ENCODE measurements at places on chromosomes 5 and 9.

DNA sequence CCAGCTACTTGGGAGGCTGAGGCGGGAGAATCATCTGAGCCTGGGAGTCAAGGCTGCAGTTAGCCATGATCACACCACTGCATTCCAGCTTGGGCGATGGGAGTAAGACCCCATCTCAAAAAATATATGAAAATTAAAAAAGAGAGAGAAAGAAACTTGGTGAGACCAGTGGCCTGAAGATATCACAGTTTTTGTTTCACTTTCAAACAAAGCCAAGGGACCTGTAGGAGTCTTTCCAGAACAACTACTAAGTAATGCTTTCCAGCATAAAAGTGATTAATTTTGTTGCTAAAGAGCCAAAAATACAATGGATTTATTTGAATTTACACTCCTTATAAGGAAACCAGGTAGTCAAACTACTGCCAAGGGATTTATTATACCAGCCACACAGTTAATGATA is 23.5 kb downstream of the GKAP1 start:
- no peak for DNase-seq

DNA sequence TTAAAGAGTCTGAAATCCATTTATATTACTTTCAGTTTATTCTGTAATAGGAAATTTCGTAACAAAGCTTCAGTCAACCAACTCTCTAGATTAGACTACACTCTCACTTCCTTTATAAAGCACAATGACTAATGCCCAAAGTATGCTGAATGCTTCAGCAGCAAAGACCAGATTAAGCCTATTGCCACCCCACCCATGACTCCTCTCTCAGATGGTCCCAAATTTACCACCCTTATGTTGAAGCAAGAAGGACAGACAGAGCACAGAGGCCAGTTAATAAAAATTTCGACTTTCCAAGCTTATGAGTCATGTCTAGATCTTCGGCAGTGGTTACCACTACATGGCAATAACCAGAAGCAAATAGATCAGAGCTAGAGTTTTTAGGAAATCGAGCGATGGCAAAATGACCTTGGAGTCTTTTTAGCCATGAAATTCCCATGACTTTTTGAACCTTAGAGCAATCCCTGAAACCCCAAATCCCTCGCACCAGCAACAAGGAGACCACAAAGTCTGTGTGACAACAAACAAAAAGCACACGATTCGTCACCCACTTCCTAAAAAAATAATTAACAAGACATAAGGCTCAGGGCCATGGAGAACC is 287.8 kb upstream of the RASA1 start:
- no peak for DNase-seq

DNA sequence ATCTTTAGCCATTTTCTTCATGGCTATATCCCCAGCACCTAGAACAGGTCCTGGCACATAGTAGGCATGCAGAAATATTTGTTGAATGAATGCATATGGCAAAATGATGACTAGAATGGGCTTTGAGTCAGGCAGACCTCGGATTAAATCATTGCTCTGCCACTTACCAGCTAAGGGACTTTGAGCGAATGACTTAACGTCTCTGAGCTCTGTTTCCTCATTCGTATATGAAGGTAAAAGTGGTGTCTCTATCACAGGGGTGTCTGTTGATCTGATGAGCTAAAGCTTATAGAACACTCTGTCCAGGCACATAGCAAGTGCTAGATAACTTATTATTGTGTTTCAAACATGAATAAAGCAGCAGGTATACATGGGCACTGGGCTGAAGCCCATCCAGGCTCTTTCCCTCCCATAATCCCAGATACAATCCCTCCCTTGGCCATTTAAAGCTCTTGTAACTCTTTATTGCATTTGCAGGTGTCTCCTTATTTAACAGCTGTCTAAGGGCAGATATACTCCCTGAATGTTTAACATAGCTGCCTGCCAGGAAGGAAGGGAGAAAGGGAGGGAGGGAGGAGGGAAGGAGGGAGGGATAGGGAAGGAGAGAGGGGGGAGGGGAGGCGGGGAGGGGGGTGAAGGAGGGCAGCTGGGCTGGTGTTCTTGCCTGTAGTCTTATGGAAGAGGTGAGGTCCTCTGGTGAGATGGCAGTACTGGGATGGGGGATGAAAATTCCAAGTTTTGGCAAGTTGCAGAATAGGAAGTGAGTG is 23.2 kb upstream of the STXBP1 start:
- DNase-seq, result no peak

DNA sequence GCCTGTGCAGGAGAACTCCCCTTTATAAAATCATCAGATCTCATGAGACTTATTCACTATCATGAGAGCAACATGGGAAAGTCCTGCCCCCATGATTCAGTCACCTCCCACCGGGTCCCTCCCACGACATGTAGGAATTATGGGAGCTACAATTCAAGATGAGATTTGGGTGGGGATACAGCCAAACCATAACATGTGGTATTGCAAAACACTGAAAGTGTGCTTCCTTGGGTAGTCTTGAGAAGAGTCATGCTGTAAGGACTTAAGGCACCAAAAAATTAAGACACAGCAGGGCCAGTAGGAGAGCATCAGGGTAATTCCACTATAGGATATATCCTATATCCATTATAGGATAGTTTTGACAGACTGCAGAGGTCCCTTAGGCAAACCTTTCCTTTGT is 29.4 kb upstream of the GDNF start:
- DNase-seq, result no peak

GRCh38 chr9:82580921-82581320 is 482.0 kb downstream of the RASEF start:
- DNase-seq, result no peak

- no peak for DNase-seq
These were observed 22.2 kb downstream of the OLFM1 start for GRCh38 chr9:135109650-135110049.

- DNase-seq, result no peak
These were observed 519.6 kb upstream of the SEMA6A start for GRCh38 chr5:117094114-117094815.

DNA sequence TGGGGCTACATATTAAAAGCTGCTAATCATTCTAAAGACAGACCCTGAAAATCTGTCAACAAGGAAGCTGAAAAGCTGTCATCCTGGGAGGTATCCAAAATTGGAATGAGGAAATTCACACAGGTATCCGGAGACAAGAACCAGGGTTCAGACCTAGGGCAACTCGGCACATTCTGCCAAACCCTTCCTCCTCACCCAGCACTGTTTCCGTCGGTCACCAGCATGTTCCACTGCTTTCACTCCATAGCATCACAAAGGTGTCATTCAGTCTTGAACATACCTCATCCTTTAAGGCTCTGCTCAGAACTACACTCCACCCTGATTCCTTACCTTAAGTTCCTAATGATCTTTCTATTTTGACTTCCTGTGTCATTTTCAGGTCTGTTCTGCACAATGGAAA is 153.1 kb upstream of the RASA1 start:
- no peak for DNase-seq

DNA sequence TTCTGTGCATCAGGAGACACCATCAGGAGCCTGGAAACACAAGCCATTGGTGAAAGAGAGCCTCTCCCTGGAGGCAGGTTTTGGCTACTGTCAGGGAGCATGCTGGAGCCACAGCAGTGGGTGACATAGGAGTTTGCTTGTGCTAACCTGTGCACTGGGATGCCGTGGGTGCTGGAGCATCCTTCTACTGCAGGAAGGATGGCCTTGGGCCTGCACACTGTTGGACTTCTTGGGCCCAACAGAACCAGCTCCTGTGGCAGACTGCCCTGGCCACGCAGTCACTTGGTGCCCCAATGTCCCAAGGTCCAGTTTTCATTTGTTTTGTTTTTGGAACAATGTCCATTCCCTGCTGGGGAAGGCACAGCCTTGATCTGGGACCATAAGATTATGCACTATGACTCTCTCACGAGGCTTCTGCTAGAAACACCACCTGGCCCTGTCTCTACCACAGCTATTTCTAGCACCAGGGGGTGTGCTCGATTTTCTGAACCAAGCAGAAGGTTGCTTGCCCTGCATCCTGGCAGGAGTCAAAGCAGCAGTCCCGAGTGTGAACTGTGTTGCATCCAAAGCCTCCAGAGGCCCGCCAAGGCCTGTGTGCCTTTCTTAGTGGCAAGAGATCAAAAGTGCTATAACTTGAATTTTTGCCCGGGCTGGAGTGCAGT is 5.5 kb upstream of the LTC4S start:
- no peak for DNase-seq

DNA sequence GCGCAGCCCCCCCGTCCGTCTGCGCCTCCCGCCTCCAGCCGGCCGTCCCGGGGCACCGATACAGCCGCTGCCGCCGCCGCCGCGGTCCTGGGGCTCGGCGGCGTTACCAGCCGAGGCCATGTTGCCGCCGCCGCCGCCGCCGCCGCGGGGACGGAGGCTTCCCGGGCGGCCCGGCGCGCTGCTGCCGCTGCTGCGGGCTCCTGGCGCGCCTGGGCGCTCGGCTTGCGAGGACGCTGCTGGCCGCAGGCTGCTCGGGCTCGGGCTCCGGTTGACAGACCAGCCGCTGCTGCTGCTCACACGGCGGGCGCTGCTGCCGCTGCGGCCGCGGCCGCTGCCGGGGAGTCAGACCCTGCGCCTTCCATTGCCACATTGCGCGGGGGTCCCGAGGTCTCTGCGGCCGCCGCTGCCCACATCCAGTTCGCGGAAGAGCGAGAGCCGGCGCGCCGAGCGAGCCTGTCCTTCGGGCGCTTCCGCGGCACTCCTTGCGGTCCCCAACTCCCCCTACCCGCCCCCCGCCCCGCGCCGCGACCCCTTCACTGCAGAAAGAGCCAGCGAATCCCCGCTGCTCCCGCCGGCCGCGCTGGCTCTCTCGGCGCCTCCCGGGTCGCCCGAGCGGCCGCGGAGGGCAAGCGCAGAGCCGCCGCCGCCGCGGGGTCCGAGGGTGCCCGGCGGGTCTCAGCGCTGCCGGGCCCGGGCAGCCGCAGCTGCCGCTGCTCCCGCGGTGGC is 8.4 kb downstream of the PTCH1 start:
- no peak for DNase-seq

DNA sequence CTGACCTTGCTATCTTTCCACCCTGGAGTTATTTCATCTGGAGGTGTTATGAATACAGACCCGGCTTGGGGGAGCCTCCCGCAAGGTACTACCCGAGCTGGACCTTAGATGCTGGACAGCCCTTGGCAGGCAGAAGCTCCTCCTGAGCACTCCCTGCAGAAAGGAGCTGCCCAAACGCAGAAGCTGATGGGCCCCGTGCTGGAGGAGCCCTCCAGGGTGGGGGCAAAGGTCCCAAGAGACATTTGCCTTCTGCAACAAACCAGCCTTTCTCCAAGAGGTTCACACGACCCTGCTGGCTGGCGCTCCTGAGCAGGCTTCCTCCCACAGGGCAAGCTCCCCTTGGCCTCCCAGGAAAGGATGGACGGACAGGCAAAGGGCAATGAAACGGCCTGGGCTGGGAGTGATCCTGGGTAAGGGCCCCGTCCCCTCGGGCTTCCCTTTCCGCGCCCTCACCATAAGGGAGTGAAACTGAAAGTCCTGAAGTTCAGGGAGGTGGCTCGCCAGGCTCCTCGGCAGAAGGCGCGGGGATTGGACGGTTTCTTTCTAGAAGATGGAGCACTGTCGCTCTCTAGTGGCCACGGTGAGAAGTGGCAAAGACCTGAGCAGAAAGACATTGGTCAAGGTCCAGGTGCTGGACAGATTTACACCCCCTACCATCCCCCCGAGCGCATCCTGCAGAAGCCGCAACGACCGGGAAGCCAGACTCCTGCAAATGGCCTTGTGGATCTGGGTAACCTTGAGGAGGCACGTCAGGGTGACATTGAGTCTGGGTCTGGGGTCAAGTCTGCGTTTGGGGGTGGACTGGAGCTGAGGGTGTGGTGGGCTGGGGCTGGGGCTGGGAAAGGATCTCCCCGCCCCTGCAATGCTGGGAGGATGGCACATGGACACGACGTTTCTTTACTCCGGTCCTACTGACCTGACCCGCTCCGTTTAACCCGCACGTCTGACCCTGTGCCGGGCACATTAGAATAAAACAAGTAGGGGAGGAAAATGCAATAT is 56.4 kb downstream of the NEURL1B start:
- peak; percentile 53 for DNase-seq

DNA sequence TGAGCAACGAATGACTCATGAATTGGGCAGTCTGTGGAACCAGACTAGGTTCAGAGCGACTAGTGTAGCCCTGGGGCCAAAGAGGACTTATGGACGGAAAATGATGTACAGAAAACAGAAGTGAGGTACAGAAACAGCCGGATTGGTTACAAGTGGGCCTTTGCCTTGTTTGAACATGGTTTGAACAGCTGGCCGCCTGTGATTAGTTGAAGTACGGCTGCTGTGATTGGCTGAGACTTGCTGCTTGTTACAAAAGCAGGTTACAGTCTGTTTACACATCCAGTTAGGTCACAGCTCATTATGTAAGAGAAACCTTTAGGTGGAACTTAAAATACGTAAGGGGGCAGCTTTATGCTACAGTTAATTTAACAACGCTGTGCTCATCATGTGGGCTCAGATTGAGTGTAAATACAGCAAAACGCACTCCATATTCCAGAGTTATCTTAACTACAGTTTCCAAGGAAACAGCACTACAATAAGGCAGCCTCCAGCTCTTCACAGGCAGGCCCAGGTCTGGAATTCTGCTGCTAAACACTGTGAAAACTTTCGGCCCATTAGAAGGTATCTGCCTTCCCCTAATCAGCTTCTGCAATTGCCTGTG is 6.5 kb downstream of the AMACR start:
- no peak for DNase-seq

GRCh38 chr5:81837667-81838306 is 86.9 kb upstream of the SSBP2 start:
- DNase-seq, result no peak

DNA sequence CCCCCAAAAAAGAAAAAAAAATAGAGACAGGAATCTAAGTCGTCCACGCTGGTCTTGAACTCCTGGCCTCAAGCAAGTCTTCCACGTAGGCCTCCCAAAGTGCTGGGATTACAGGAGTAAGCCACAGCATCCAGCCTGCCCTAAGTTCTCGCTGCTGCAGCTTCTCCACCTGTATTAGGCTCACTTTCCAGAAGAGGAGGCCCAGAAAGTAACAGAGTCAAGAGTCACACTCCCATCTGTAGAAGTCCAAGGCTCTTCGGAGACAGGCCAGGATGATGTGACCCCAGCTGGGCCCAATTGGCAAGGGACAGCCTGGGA is 1.8 kb downstream of the EEIG1 start:
- DNase-seq, result no peak

- DNase-seq, result no peak
These were observed 246.8 kb upstream of the RAI14 start for GRCh38 chr5:34409373-34409772.

GRCh38 chr5:3258050-3258449 is 337.6 kb upstream of the IRX1 start:
- no peak for DNase-seq

DNA sequence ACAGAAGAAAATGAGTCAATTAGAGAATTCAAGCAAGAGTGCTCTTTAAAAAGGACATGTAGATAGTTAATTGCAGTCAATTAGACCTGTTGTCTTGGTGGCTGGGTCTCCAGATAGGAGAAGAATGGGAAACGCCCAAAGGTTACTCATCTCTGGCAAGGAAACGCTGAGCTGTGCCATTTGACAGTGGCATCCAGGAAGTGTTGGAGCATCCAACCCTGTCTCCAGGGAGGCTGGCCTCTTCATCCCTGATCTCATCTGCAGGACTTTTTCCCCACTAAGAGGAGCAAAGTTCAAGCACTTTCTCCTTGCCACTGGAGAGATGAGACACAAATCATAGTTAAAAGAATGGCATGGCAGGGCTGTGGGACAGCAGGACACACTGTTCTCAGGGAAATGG is 111.7 kb upstream of the MSX2 start:
- DNase-seq, result no peak

Measured in stimulated activated CD8-positive, alpha-beta memory T cell treated with anti-CD3 and anti-CD28 coated beads, Interleukin-15, amount 100 ng/mL, for 24 hours (primary cell).